Ovary (tissue), 10 donors: ENCODE measurements at places on chromosomes 1 and 21. TPM values are rescaled to one million over a fixed set of nuclear protein-coding genes. Genes with fewer than 3 reads are reported as not detected.

DNA sequence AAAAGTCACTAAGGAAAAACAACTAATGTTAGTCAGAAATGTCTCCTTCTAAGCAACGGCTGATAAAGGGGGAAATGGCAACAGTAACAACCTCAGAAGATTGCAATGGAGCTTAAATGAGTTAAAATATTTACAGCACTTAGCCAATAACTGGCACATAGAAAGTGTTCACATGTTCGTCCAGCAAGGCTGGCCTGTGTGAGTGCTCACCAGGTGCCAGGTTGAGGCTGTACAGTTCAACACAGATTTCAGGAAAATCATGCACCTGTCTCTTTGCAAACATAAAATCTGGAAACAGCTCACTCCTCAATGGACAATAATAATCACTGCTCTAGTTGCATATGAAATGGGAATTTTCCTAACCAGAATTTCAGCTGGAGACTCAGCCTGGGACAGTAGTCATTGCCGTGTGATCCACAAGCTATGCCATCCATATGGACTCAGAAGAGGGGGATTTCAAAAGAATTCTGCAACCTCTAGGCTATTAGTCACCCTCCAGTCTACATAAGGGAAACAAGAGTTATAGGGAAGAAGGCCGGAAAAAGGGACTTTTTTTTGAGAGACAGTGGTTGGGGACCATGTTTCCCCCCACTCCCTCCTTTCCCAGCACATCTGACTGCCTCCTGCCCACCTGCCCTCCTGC is 68.6 kb downstream of the SYDE2 start:
- H3K4me3 ChIP-seq: no peak overlapping the region
- no peak for DNase-seq
- no peaks in the 10 kb centered on the region for H3K27me3 ChIP-seq
- H3K36me3 ChIP-seq: no peaks in the 10 kb centered on the region

DNA sequence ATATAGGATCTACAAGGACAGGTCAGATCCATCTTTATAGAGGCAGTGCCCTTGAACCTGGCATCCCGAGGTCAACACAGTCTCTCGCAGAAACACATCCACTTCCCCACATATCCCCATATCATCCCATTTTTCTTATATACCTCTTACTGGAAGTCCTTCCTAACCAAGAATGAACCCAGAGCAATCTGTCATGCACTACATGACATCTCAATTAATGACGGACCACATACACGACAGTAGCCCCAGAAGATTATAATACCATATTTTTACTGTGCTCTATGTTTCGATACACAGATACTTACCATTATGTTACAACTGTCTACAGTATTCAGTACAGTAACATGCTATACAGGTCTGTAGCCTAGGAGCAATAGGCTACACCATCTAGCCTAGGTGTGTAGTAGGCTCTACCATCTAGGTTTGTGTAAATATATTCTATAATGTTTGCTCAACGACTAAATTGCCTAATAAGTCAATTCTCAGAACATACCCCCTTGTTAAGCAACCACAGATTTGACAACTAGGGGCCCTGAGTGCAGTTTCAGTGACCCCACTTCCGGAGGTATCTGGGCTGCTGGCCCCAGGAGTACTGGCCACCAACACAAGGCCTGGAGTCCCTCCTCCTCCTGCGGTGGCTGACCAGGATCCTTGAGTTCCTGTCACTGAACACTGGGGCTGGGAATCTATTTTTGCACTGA is 28.1 kb downstream of the PTPN14 start:
- H3K27ac ChIP-seq: no peak overlapping the region
- no peaks in the 10 kb centered on the region for H3K27me3 ChIP-seq
- peaks cover 2% of the 10 kb centered on the region for H3K4me1 ChIP-seq
- no peaks in the 10 kb centered on the region for H3K36me3 ChIP-seq
- DNase-seq: no peak

DNA sequence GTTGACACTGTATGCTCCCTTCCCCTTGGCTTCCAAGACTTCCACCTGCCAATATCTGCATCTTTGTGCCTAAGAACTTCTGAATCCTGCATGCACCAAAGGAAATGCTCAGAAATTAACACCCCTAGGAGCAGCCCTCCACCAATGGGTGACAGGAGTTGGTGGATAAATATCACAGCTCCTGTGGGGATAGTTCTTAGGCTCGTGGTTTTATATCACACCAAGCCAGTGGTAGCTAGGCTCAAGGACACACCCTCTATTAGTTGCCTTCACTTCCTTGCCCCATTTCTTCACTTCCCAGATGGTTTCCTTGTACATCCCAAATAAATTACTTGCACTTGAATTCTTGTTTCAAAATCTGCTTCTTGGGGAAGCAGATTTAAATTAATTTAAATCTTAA is 16.9 kb upstream of the CDC14A start:
- H3K27me3 ChIP-seq: no peaks in the 10 kb centered on the region
- no peaks in the 10 kb centered on the region for H3K36me3 ChIP-seq
- DNase-seq: no peak
- H3K4me3 ChIP-seq: no peak overlapping the region
- H3K4me1 ChIP-seq: no peaks in the 10 kb centered on the region
- no peak overlapping the region for H3K27ac ChIP-seq

DNA sequence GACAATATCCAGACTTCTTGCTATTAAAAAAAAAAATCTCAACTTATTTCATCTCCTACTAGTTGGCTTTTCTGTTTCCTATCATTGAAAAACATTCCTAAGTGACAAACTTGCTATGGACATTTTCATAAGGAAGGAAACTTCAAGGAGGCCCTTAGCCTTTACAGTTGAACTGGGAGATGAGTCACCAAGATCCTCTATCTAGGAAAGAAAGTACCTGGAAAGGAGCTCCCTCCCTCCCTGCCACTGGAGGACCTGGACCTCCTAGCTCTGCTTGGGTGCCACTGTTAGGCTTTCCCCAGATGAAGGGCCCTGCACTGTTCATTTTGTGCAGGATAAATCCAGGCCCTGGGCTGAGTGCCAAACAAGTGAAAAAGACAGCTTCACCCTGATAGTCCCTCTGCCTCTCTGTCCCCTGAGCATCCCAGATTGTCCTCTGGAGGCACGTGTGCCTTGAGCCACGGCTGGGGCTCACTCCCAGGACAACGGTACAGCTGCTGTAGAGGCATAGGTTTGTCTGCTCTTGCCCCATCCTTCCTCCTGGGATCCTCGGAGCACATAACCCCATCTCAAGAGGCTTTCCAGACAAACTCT is 40.2 kb upstream of the SOX13 start:
- no peaks in the 10 kb centered on the region for H3K36me3 ChIP-seq
- no peak overlapping the region for H3K27ac ChIP-seq
- no peaks in the 10 kb centered on the region for H3K27me3 ChIP-seq
- no peak for DNase-seq

GRCh38 chr1:82366689-82367088 is 566.0 kb downstream of the ADGRL2 start:
- H3K27ac ChIP-seq: no peak overlapping the region
- H3K36me3 ChIP-seq: no peaks in the 10 kb centered on the region
- no peak overlapping the region for H3K4me3 ChIP-seq
- H3K4me1 ChIP-seq: no peaks in the 10 kb centered on the region

The KRTAP11-1 gene
- total RNA-seq: not detected

The PLEKHG5 gene
- total RNA-seq: 9.4 TPM

GRCh38 chr1:223189525-223189902 is 46.5 kb upstream of the TLR5 start:
- no peaks in the 10 kb centered on the region for H3K36me3 ChIP-seq
- DNase-seq: no peak
- no peaks in the 10 kb centered on the region for H3K4me1 ChIP-seq
- H3K27me3 ChIP-seq: no peaks in the 10 kb centered on the region

DNA sequence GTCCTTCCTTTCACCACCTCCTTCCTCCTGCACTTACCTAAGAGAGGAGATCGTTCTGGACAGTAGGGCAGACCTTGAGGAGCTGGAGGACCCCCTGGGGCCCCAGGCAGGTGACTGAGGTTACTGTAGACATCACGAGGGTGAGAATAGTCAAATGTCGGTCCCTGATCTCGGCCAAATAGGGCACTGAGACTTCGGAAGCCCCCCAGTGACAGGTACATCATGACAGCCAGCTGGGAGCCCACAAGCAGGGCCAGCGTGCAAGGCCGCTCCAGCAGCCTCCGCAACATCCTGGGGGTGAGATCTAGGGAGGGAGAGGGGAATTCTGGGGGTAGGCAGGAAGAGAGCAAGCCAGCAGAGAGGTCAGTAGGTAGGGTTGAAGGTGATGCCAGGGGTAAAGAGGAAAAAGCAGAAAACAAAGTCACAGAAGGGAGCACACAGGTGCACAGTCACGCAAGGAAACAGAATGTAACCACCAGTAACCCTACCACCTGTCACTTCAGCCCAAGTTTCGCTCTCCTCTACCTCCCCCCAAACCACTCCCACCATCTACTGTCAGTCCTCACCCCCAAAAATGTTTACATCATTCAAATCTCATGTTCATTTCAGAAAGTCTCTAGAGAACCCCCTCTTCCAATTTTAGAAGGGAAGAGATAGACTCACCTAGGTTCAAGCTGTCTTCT is 1.4 kb downstream of the B4GALT3 start:
- peaks cover 6% of the 10 kb centered on the region for H3K4me1 ChIP-seq
- no peaks in the 10 kb centered on the region for H3K36me3 ChIP-seq
- H3K4me3 ChIP-seq: peak overlapping the region; percentile 87

DNA sequence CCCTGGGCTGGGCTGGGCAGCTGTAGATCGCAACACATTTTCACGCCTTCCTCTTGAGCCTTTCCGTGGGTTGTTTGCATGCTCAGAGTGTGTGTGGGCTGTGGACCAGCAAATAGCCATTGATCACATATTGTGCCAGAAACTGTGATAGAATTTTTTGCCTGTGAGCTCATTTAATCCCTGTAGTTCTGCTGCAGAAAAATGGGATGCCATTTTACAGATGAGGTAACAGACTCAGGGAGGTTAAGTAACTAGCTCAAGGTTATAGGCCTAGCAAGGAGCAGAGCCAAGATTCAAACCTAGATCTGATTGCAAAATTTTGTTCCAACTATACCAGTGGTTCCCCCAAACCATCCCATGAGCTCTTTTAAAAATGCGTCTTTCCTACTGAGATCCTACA is 10.5 kb downstream of the SPATA46 start:
- H3K4me1 ChIP-seq: no peaks in the 10 kb centered on the region
- DNase-seq: no peak
- H3K36me3 ChIP-seq: no peaks in the 10 kb centered on the region
- H3K27me3 ChIP-seq: no peaks in the 10 kb centered on the region

GRCh38 chr1:89598450-89599331 is 34.2 kb upstream of the LRRC8C start:
- peaks cover 4% of the 10 kb centered on the region for H3K4me1 ChIP-seq
- H3K4me3 ChIP-seq: no peak overlapping the region
- no peak overlapping the region for H3K27ac ChIP-seq

The GUCA2B gene
- not detected for total RNA-seq

GRCh38 chr1:204225841-204226735 is 12.3 kb upstream of the GOLT1A start:
- no peak for DNase-seq
- H3K4me1 ChIP-seq: no peaks in the 10 kb centered on the region
- no peak overlapping the region for H3K4me3 ChIP-seq
- no peaks in the 10 kb centered on the region for H3K27me3 ChIP-seq
- no peaks in the 10 kb centered on the region for H3K36me3 ChIP-seq
- no peak overlapping the region for H3K27ac ChIP-seq

DNA sequence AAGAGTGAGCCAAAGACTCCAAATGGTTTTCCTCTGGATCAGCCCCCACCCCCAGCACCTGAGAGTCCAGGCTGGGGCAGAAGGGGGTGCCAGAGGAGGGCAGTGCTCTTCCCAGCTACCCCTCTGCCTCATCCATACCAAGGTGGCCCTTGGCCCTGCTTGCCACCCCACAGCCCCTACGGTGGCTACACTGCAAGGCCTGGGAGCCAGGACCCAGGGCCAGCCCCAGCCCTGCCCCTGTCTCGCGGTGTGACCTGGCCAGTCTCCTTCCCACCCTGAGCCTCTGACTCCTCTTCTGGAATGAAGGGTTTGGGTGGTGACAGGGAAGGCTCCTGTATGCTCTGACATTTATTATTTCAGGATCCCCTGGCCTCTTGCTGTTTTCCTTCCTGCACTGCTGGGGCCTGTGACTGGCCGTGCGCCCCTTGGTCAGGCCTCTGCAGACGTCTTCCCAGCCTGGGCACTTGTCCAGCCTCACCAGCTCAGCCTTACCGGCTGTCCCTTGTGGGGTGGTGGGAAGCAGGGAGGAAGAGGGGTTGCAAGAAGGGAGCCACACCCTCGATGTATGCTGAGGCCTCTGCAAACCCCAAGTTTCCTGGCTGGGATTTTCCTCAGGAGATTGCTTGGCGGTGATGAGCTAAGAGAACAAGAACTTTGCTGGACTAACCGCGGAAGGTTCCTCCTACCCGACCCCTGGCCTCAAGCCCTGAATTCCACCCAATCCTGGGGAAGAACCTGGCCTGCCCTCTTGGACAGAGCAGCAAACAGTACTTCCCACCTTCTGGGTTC is 13.5 kb downstream of the ASAP3 start:
- H3K36me3 ChIP-seq: no peaks in the 10 kb centered on the region
- H3K4me3 ChIP-seq: no peak overlapping the region
- no peaks in the 10 kb centered on the region for H3K27me3 ChIP-seq
- peak; percentile 61 for DNase-seq

DNA sequence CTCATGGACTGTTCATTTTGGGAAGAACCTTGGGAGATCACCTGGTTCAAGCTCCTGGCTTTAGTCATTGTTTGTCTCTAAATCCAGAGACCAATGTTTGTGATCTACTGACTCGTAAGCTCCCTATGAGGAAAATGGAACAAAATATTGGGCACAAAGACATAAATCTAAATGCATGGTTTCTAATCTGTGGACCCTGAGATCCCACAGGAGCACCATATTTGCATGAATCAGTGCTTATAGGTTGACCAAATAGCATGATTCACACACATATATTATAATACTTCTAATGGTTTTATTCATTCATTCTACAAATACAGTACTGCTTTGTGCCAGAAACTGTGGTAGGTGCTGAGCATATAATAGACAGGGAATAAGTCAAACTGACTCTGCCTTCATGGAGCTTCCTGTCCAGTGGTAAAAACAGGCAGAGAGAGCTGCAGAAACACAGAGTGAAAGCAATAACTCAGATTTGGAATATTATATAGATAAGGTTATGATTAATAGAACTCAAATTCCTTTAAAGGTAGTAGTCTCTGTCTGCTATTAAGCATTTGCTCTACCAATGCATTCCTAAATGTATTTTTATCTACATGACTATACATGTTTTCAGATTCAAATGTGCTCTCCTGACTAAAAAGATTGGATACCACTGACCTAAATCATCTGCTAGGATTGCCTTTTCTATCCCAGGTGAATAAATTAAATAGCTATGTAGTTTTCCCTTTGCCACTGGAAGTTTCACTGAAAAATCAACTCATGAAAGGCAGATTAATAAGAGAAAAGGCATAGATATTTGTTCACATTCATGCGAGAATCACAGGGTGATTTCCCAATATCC is 198.6 kb upstream of the CAMK1G start:
- H3K4me3 ChIP-seq: no peak overlapping the region
- no peak for DNase-seq
- H3K27me3 ChIP-seq: no peaks in the 10 kb centered on the region
- H3K27ac ChIP-seq: no peak overlapping the region
- H3K36me3 ChIP-seq: no peaks in the 10 kb centered on the region
- no peaks in the 10 kb centered on the region for H3K4me1 ChIP-seq

DNA sequence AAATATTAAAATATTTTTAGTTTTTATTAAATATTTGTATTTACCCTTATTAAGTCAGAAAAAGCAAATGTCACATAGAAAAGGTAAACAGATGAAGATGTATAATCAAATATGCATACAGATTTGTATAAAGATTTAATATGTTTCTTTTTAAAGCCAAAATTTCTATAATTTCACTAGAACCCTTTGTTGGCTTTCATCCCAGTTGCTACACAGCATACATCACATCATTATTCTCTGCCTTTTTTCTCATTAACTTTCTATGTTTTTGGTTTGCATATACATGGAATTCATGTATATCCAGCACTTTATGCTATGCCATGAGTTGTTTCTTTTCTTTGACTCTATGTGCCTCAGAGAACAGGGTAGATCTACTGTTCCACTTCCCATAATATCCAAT is 957.9 kb upstream of the ADGRL2 start:
- no peaks in the 10 kb centered on the region for H3K36me3 ChIP-seq
- H3K27ac ChIP-seq: no peak overlapping the region
- DNase-seq: no peak
- no peaks in the 10 kb centered on the region for H3K4me1 ChIP-seq
